ENCODE measurements at places on chromosomes 7 and 10.

- no peak for DNase-seq
Observed at GRCh38 chr7:12975412-12975811, 288.0 kb downstream of the ARL4A start.

GRCh38 chr10:100773646-100774045 lies 28.3 kb downstream of the PAX2 start:
- no peak for DNase-seq

- no peak for DNase-seq
Observed at GRCh38 chr10:99235658-99236626, at the start of gene HPSE2. Gene HPSE2, minus strand, starts transcription at chr10:99235852.

DNA sequence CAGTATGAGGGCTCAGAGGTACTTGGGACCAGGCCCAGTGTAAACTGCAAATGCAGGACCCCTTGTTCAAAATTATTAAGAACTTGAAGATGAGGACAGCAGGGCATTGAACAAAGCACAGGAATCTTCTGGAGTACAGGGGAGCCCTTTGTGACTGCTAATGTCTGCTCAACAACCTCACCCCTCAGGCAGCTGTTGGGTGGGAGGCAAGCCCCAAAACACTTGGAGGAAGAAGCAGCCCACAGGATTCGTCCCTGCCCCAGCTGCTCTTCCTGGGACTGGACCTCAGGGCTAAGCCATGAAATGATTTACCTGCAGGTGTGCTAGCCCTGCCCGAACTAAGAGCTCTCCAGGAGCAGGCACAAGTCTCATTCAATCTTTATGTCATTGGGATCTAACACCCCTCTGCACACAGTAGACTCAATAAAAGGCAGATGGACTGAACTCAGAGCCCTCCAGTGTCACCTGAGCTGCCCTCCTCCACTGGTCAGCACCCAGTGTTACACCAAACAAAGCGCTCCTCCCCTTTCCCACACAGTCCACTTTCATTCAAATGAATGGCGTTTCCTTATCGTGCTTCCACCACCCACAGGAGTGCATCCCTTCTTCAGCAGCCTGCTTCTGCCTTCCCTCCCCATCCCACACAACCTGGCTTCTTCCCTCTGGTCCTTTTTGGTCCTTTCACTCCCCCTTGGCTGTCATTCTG lies 1.0 kb downstream of the TRPV5 start:
- no peak for DNase-seq

DNA sequence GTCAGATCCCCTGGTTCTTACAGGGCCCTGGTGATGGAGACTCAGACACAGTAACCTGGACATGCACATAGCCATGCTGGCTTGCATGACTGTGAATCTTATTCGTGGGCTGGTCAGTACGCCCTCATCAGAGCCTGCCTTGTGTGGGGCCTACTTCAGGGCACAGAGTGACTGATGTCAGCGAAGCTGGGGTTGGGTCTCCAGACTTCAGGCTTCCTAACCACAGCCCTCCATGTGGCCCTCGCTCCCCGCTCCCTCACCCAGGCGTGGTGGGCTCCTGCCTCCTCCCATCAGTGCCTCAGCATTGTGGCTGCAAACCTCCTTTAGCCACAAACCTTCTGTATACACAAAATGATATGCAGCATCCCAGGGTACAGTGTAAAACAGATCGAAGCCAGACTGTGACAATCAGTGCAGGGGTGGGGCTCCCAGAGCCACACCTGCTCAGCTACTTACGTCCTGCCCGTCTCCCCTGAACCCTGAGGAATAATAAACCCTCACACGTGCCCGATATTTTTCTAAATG lies 7.1 kb upstream of the C10orf105 start:
- DNase-seq: no peak

- no peak for DNase-seq
Observed at GRCh38 chr7:151314401-151314800, 27.2 kb upstream of the NUB1 start.

Data from fibroblast of skin of back (primary cell).